Activated CD4-positive, alpha-beta T cell treated with anti-CD3 and anti-CD28 coated beads, Interleukin-2, Interleukin-4, amounts not matched to agents 100 ng/mL and 50 ng/mL, durations not matched to agents 16 hours and 8 hours (primary cell): ENCODE measurements at places on chromosomes 4 and X.

DNA sequence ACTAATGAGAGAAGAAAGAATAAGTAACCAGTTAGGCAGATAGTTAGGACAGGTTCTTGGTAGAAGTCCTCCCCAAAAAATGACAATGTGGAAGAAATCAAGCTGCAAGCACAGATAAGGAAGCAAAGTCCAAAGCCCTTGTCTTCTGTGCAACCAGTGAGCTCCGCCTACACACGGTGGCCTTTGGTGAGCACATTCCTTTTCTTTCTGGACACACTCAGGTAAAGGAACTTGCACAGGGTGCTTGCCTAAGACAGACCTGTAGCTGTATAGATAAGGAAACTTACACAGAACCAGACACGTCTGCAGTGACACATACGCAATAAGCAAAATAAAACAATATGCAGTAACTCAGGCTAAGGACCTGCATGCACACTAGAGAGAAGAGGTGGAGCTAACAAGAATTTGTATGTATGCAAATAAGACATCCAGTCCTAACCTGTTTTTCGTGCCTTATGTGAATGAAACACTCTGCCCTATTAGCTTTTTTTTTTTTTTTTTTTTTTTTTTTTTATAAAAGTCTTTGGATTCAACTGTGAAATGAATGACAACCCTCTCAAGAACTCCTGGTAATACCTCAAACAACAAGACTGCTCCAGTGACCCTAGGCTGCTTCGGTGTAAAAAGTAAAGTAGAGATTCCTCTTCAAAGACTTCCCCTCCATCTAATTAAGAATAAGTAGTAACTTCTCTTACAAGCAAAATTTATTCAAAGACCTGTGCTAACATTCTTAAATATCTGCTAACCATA is 48.8 kb downstream of the UGT2B10 start:
- DNase-seq, result no peak

GRCh38 chr4:3130826-3131225 is 56.3 kb downstream of the HTT start:
- DNase-seq, result no peak

- no peak for DNase-seq
Observed at GRCh38 chr4:152997771-152998487, 61.8 kb downstream of the FHDC1 start.

- DNase-seq, result no peak
Observed at GRCh38 chr4:23097251-23097650, 404.5 kb downstream of the GBA3 start.

- no peak for DNase-seq
Observed at GRCh38 chr4:66489370-66489769, 819.1 kb upstream of the EPHA5 start.

- DNase-seq, result no peak
Observed at GRCh38 chrX:132563976-132564375, 75.1 kb upstream of the MBNL3 start.

GRCh38 chr4:142034101-142034500 is 397.7 kb downstream of the IL15 start:
- DNase-seq, result no peak

DNA sequence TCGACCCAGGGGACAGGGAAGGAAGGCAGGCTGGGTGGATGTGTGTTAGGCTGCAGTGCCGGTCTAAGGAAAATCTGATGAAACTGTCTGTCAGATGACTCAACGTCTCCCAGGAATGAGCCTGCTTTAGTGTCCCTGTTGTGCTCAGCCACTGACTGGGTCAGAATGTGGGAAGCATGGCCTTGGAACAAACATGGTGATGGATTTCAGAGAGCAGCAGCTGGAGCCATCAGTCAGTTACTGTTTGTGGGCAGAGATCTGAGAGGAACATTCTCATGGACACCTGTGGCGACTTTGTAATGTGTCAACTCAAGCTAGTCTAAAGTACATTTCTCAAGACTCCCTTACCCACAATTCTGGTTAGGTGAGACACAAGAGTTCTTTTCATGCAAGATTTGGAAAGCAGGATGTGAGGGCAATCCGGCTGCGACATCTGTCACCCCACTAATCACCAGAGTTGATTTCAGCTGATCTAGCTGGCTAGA is 63.2 kb downstream of the ANAPC10 start:
- no peak for DNase-seq

DNA sequence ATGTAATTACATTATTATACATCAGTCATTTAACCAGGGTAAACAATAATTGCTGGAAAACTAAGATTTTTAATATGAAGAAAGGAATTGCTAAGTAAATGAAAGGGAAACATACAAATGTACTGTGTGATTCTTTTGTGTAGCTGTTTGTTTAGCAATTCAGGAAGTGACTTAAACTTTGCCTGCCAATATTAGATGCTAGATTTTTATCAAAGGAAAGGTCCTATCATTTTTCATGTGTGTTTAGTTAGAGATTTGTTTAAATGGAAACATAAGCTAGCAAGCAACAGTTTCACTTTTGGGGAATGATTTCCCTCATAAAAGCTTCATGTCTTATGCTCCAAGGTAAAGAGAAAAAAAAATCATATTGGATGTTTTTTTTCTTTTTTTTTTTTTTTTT is 95.1 kb upstream of the LIMCH1 start:
- no peak for DNase-seq

GRCh38 chr4:74906771-74907170 is 26.1 kb upstream of the PARM1 start:
- no peak for DNase-seq

DNA sequence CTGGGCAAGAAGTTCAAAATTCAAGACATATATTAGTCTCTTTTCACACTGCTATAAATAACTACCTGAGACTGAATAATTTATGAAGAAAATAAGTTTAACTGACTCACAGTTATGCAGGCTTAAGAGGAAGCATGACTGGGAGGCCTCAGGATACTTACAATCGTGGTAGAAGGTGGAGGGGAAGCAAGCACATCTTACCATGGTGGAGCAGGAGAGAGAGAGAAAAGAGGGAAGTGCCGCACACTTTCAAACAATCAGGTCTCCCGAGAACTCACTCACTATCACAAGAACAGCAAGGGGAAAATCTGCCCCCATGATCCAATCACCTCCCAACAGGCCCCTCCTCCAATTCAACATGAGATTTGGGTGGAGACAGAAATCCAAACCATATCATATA is 273.3 kb upstream of the RASGEF1B start:
- no peak for DNase-seq

- no peak for DNase-seq
Observed at GRCh38 chrX:87914726-87915125, 397.1 kb downstream of the KLHL4 start.

GRCh38 chr4:27414887-27415731 is 554.5 kb downstream of the STIM2 start:
- no peak for DNase-seq

- DNase-seq, result no peak
Observed at GRCh38 chr4:123283371-123283895, 113.2 kb upstream of the SPRY1 start.

- DNase-seq, result no peak
Observed at GRCh38 chr4:146371812-146372211, 149.9 kb downstream of the SLC10A7 start.

GRCh38 chrX:43018031-43018430 is 240.1 kb upstream of the PPP1R2C start:
- DNase-seq, result no peak

DNA sequence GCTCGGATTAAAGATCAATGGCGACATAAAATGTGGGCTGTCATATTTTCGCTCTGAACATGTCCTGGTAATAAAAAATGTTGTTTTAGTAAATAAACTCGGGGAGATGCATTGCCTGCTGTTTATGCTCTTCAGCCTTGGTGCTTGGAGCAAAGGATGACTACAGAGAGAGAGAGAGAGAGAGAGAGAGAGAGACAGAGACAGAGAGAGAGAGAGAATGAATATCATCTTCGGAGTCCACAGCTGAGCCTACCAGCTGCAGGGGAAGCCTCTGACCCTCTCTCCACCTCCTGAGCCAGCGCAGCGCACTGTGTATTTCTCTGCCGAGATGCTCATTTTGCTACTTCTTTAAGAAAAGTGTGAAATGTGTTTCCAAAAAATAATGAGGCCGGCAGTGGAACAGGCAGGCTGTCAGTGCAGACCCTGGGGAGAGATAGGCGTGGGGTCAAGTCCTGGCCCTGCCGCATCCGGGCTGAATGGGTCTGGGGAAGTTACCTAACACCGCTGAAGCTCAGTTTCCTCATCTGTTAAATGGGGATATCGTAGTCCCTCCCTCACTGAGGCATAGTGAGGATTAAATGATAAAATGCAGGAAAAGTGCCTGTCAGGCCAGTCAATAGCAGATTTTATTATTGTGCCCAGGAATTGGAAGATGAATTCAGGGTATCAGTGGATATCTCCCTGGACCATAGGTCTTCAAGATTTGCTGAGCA is 58.5 kb upstream of the LGI2 start:
- DNase-seq, result no peak

DNA sequence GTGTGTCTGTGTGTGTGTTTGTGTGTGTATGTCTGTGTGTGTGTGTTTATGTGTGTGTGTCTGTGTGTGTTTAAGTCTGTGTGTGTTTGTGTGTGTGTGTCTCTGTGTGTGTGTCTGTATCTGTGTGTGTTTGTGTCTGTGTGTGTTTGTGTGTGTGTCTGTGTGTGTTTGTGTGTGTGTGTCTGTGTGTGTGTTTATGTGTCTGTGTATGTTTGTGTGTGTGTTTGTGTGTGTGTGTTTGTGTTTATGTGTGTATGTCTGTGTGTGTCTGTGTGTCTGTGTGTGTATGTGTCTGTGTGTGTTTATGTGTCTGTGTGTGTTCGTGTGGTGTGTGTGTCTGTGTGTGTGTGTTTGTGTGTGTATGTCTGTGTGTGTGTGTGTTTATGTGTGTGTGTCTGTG is 11.4 kb downstream of the IL9R start:
- DNase-seq, result no peak

DNA sequence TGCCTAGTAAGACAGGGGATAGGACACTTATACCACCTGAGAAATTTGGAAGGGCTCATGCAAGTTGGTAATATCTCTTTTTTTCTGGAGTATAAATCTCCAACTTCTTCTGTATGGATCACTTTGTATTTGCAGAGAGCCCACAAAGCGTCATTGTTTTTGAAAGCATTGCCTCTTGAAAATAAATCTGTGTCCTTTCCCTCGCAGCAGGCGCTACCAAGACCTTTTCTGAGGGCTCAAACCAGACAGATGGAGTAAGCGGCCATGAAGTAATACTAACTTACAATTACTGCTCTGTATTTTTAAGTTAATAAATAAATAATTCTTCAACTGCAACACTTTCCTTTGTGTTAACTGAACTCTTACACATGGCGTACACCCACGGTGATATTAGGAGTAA is 56.0 kb upstream of the FBXW7 start:
- DNase-seq, result no peak

DNA sequence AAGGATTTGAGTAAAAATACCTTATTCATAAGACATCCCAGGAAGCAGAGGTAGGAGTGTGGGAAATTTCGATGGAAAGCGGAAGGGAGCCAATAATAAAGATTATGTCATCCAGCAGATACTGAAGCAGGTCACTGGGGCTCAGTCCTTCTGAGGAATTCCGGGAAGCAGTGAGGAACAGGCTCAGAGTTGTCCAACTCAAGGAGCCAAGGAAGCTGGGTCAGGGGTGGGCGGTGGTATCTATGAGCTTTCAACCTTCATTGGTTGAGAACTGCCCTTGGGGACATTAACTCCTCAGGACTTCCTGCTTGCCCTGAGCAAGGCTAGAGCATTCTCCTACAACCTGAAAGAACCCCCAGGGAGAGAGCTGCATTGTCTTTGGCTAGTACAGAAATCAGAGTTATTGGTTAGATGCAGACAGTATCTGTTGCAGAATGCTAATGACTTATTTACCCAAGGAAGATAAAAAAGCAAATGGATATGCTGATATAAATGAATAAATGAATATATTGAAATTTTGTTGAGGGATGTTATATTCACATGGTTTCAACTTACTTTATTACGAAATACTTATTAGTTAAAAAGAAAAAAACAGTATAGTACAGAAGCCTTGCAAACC is 68.2 kb downstream of the DMP1 start:
- DNase-seq, result no peak

GRCh38 chrX:97863261-97863660 is 979.6 kb downstream of the RPA4 start:
- DNase-seq, result no peak

- DNase-seq, result peak; percentile 58
Observed at GRCh38 chrX:78527263-78527662, 131.9 kb downstream of the RTL3 start.

DNA sequence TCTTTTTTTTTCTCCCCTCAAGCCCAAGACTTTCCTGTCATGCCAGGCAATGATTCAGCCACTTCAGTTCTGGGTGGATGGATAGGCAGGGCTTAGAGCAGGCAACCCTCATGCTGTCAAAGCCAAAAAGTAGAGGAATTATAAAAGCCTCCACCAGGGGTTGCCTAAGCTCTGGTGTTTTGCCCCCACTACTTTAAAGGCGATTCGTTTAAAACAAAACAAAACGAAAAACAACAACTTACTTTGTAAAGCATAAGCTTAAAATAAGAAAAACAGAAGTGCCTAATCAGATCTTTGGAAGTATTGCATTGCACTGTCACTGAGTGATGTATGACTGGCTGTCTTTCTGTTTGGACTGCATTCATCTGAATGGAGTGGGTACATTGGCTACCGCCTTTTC is 5.3 kb upstream of the IDS start:
- no peak for DNase-seq

- no peak for DNase-seq
Observed at GRCh38 chrX:141814213-141814857, 23.8 kb upstream of the MAGEC3 start.

DNA sequence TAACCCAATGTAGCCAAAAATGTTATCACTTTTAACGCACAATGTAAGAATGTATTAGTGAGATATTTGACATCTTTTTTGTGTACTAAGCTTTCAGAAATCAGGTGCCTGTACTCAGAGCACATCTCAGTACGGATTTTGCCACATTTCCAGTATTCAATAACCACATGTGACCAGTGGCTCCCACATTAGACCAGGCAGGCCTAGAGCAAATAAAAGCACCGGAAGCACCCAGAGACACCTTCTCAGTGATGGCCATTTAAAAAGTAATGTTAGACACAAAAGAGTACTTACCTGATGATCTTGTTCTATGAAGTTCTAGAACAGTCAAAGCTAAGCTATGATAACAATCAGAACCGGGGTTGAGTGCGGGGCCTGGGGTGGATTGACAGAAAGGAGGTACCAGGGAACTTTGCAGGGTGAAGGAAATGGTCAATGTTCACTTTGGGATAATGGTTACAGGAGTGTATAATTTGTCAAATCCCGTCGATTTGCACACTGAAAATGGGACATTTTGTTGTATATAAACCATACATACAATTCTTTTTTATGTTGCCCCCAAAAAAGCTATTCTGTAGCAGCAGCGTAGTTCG is 1.2 kb downstream of the CTPS2 start:
- DNase-seq, result no peak

GRCh38 chrX:45198301-45198700 is 2.4 kb downstream of the DIPK2B start:
- no peak for DNase-seq

- DNase-seq, result no peak
Observed at GRCh38 chrX:20487227-20487626, 220.5 kb upstream of the RPS6KA3 start.
